ENCODE measurements at places on chromosomes 3 and 15.
A peak's percentile ranks its signal among the peaks of the same experiment; 100 is the strongest.

- DNase-seq: no peak
These were observed 461 bp downstream of the COPB2 start for GRCh38 chr3:139388821-139389551.

DNA sequence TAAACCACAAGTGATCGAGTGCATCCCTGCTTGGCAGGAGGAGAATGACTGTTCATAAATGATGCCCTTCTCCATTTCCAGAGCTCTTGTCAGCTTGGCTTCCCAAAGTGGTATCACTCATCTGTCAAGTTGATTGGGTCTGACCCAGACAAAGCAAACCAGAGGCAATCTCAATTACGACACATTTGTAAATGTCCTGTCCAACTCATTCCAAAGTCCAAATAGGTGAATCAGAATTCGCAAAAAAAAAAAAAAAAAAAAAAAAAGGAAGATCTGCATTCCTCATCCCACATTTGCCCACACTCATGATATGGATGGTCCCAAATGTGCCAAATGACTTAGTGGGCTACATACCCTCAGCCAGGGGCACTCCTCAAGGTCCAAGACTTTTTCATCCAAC lies 91.9 kb downstream of the LRRC3B start:
- DNase-seq: no peak

DNA sequence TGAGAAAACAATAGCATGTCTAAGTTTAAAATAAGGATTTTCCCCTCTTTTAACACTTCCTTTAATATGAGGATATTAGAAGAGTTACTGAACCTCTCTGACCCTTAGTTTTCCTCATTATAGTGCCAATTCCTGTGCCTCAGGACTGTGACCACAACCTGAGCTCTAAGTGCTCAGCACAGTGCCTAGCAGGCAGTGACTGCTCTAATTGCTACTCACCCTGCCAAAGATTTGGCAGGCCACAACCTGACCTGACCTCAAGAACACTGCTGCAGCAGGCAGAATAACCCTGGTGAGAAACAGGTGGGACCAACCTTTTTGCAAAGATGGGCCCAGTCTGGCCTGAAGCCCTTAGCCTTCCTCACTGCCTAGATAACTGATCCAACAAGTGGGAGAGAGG lies 35.7 kb downstream of the NBEAL2 start:
- DNase-seq: no peak

- no peak for DNase-seq
These were observed 17.9 kb downstream of the HRH1 start for GRCh38 chr3:11172096-11172690.

GRCh38 chr3:60013241-60013640 lies 963.4 kb upstream of the CFAP20DC start:
- no peak for DNase-seq

DNA sequence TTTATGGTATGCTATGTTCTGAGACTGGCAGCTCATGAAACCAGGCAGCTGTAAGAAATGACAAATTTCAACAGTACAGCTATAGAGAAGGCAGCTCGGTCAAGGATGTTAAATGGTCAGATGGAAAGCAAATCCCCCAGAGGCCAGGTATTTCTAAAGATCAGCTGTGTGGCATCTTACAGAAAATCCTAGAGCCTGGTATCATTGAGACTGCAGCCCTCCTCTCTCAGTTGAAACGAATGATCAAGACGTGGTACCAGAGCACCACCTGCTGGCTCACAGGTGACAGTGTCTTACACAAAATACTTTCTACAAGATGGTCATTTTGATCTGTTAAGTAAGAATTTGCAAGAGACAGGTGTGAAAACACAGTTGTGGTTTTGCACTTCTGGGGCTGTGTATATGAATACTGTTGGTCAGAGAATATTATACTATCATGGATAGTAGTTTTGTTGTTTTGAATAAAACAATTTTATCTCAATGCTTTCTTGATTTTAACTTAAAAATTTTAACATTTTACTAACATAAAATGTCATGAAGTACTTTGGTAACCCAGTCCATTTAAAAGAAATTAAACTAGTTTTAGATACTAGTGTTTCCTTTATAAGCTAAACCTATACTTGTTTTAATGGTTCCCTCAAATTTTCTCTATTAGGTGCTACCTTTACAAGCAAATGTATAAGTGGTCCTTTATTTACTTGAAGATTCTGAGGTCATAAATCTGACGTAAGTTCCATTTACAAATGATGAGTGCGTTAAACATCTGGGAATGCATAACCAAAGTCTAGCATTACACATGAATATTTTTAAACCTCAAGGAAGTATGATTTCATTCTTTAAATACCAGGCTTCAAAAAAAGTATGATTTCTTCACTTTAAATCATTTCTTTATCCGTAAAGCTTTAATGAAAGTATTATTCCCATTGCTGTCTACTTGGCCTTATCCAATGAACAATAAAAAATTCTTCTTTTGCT lies 121.8 kb downstream of the PDZRN3 start:
- DNase-seq: peak; percentile 50

GRCh38 chr3:29764603-29765254 lies 483.9 kb downstream of the RBMS3 start:
- DNase-seq: no peak

- DNase-seq: no peak
These were observed 174.0 kb upstream of the TPM1 start for GRCh38 chr15:62868507-62868906.

DNA sequence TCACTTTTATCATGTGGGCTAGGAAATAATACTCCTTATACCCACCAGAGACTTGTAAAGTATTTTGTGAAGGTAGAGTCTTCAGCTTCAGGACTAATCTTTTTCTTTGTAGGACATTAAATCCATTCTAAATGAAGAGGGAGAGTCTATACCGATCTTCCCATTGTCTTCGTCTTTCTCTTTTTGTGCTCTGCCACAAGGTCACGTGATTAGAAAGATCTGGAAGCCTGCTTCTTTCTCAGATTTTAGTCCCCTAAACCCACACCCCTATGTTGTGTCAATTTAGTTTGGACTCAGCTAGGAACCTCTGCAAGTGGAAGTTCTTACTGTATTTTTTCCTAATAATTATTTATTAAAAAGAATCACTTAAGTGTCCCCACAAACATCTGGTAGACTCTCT lies 507.3 kb downstream of the PYDC2 start:
- no peak for DNase-seq

GRCh38 chr3:152232001-152232400 lies 36.7 kb upstream of the MBNL1 start:
- no peak for DNase-seq

DNA sequence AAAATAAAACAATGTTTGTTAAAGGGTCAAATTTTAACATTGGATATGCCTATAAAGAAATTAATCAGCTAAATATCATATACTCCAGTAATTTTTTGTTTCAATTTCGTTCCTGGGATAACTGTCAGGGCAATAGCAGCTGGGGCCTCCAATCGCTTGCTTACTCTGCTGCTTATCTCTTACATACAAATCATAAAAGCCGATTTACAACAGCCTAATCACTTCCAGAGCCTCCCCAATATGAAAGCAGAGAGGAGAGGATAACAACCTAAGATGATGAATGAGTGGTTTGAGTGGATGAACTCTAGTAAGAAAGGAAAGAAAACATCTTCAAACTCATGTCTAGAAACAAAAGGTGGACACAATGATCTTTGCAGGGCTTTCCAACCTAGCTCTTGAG lies 80.7 kb upstream of the PSMD6 start:
- no peak for DNase-seq

- DNase-seq: no peak
These were observed 114.4 kb downstream of the LPP start for GRCh38 chr3:188268336-188268735.

GRCh38 chr3:118986734-118987133 lies 47.9 kb downstream of the IGSF11 start:
- DNase-seq: no peak

Data from right kidney (tissue), 9 donors.